Osteocyte (in vitro differentiated cells): ENCODE measurements at places on chromosomes 7 and 10. TPM values are rescaled to one million over a fixed set of nuclear protein-coding genes. Genes with fewer than 3 reads are reported as not detected.
A peak's percentile ranks its signal among the peaks of the same experiment; 100 is the strongest.

- no peaks in the 10 kb centered on the region for H3K36me3 ChIP-seq
- H3K27me3 ChIP-seq, result peaks cover 15% of the 10 kb centered on the region
- DNase-seq, result no peak
Observed at GRCh38 chr10:29377333-29377961, 88.6 kb downstream of the LYZL1 start.

GRCh38 chr7:98295467-98296192 is 14.1 kb downstream of the BRI3 start:
- DNase-seq, result no peak
- H3K36me3 ChIP-seq, result peaks cover 20% of the 10 kb centered on the region
- H3K27ac ChIP-seq, result peak overlapping the region; percentile 41
- no peaks in the 10 kb centered on the region for H3K27me3 ChIP-seq
- H3K4me3 ChIP-seq, result no peak overlapping the region
- peaks cover 19% of the 10 kb centered on the region for H3K4me1 ChIP-seq

GRCh38 chr7:149140831-149141230 is 6.4 kb upstream of the ZNF398 start:
- no peaks in the 10 kb centered on the region for H3K4me1 ChIP-seq
- H3K27ac ChIP-seq, result no peak overlapping the region
- no peak for DNase-seq
- H3K4me3 ChIP-seq, result no peak overlapping the region
- no peaks in the 10 kb centered on the region for H3K36me3 ChIP-seq

DNA sequence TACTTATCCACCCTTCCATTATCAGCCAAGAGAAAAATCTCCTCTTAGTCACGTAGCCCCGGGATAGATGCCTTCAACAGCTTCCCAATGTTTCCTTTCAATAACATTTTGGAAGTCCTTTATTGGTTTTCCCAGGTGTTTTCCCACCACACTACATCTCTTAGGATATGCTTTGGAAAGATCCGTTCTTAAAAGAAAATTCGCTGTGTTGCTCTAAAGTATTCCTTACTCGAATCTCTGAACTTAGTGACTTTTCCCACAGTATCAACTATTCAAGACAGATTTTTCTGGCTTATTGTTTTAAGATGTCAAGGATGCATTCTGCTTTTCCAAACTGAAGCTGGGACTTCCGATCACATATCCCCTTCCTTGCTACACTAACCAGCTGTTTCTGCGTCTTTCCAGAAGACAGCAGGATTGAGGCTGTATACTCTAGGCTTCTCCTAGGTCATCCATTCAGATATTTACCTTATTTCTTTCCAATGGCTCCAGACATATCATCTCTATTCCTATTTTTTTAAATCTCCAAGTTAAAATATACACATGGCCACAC is 36.5 kb upstream of the SVIL start:
- peaks cover 33% of the 10 kb centered on the region for H3K4me1 ChIP-seq
- no peak overlapping the region for H3K4me3 ChIP-seq
- H3K27me3 ChIP-seq, result no peaks in the 10 kb centered on the region
- no peak for DNase-seq

- DNase-seq, result no peak
- no peaks in the 10 kb centered on the region for H3K36me3 ChIP-seq
- peaks cover 28% of the 10 kb centered on the region for H3K4me1 ChIP-seq
- H3K27ac ChIP-seq, result peak overlapping the region; percentile 23
- no peak overlapping the region for H3K4me3 ChIP-seq
Observed at GRCh38 chr7:84697506-84697905, 489.4 kb downstream of the SEMA3D start.

DNA sequence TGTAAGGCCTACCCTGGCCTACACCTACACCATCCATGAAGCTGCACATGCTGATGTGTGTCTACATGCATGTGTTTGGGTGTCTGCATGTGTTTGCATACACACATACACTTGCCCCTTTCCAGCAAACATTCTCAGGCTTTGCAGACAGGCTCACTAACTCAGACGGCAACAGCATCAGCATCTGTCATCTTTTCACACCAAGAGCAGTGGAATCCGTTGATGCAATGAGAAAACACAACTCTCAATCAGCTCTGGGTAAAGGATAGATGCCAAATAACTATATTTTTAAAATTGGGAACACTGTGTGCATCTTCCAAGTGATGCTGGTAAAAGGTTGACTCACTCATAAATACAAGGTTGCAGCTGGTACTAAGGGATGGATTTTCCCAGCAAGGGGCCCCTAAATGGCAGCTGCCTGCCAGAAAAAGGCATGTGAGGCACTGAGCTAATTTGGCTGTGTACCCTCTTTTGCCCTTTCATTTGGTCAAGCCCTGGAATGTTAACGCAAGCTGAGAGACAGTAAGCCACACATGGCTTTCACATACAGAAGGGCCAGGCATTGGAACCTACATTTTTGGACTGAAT is 296.3 kb upstream of the NPSR1 start:
- no peaks in the 10 kb centered on the region for H3K27me3 ChIP-seq
- no peak overlapping the region for H3K4me3 ChIP-seq
- no peak overlapping the region for H3K27ac ChIP-seq
- no peak for DNase-seq
- H3K36me3 ChIP-seq, result no peaks in the 10 kb centered on the region

- H3K4me3 ChIP-seq, result no peak overlapping the region
- no peak for DNase-seq
- H3K27me3 ChIP-seq, result no peaks in the 10 kb centered on the region
- peaks cover 8% of the 10 kb centered on the region for H3K36me3 ChIP-seq
Observed at GRCh38 chr7:30548845-30549244, 44.2 kb upstream of the GGCT start.

- no peaks in the 10 kb centered on the region for H3K4me1 ChIP-seq
- DNase-seq, result no peak
- no peaks in the 10 kb centered on the region for H3K36me3 ChIP-seq
- H3K27me3 ChIP-seq, result no peaks in the 10 kb centered on the region
- H3K27ac ChIP-seq, result no peak overlapping the region
- H3K4me3 ChIP-seq, result no peak overlapping the region
Observed at GRCh38 chr10:18777258-18777657, 118.0 kb downstream of the ARL5B start.

GRCh38 chr10:4826792-4827324 is 851 bp downstream of the AKR1E2 start:
- peak overlapping the region; percentile 74 for H3K4me3 ChIP-seq
- peak overlapping the region; percentile 81 for H3K27ac ChIP-seq
- peaks cover 16% of the 10 kb centered on the region for H3K4me1 ChIP-seq
- peaks cover 2% of the 10 kb centered on the region for H3K36me3 ChIP-seq

- H3K36me3 ChIP-seq, result no peaks in the 10 kb centered on the region
- no peaks in the 10 kb centered on the region for H3K27me3 ChIP-seq
- H3K4me3 ChIP-seq, result no peak overlapping the region
- no peak for DNase-seq
Observed at GRCh38 chr7:49279891-49280290, 355.5 kb downstream of the CDC14C start.

GRCh38 chr10:44650691-44651661 is 260.2 kb upstream of the TMEM72 start:
- peaks cover 15% of the 10 kb centered on the region for H3K4me1 ChIP-seq
- no peak overlapping the region for H3K4me3 ChIP-seq
- no peak for DNase-seq
- H3K27me3 ChIP-seq, result no peaks in the 10 kb centered on the region

- no peak for DNase-seq
- no peaks in the 10 kb centered on the region for H3K27me3 ChIP-seq
- H3K36me3 ChIP-seq, result peaks cover 3% of the 10 kb centered on the region
- peaks cover 32% of the 10 kb centered on the region for H3K4me1 ChIP-seq
Observed at GRCh38 chr7:28132959-28133870, 47.4 kb downstream of the JAZF1 start.

PTTG1IP2 gene
- total RNA-seq, result not detected in 2 replicates

TMEM213 gene
- total RNA-seq, result not detected in 2 replicates

FANK1 gene
- total RNA-seq, result 0.81 and 2.0 TPM in 2 replicates

SYT15 gene
- total RNA-seq, result 10.3 and 12.5 TPM in 2 replicates
